AG10803 (cell line): ENCODE measurements at places on chromosomes 13 and 19.
A peak's percentile ranks its signal among the peaks of the same experiment; 100 is the strongest.

- DNase-seq: no peak
Measured at GRCh38 chr13:80894917-80895316, 554.0 kb upstream of the SPRY2 start.

GRCh38 chr13:27014406-27015359 is 156.9 kb downstream of the USP12 start:
- no peak for DNase-seq

GRCh38 chr19:7288131-7288530 is 6.1 kb downstream of the INSR start:
- no peak for DNase-seq

GRCh38 chr13:99949679-99950413 is 21.7 kb downstream of the ZIC5 start:
- no peak for DNase-seq

- no peak for DNase-seq
Measured at GRCh38 chr13:99722931-99723330, 221.7 kb downstream of the TM9SF2 start.

- DNase-seq: no peak
Measured at GRCh38 chr19:41606215-41606837, 20.5 kb downstream of the CEACAM4 start.

GRCh38 chr13:30446126-30446500 is 19.6 kb downstream of the HMGB1 start:
- no peak for DNase-seq

DNA sequence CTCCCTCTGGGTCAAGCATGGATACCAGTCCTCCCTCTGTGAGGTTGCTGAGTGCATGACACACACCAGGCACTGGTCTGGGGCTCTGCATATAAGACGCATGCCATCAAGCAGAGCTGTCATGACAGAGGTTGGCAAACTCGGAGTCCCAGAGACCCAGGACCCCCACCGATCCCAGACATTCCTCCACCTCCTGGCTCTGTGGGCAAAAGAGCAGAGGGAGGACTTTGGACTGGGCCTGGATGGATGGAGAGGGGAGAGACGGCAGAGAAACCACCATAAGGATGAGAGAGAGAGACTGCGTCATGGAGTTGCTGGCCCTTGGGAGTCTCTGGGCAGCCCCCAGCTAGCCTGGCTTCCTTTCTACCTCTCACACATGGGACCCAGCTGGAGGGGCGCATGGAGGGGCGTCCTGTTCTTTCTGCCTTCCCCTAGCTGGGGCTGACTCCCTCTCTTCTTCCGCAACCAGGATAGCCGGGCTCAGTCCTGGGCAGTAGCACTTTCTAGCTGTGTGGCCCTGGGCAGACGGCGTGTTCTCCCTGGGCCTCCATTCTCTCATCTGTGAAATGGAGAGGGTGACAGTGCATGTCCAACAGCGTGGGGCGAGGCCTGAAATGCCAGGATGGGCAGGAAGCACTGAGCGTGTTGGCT is 1.6 kb downstream of the HPN start:
- no peak for DNase-seq

DNA sequence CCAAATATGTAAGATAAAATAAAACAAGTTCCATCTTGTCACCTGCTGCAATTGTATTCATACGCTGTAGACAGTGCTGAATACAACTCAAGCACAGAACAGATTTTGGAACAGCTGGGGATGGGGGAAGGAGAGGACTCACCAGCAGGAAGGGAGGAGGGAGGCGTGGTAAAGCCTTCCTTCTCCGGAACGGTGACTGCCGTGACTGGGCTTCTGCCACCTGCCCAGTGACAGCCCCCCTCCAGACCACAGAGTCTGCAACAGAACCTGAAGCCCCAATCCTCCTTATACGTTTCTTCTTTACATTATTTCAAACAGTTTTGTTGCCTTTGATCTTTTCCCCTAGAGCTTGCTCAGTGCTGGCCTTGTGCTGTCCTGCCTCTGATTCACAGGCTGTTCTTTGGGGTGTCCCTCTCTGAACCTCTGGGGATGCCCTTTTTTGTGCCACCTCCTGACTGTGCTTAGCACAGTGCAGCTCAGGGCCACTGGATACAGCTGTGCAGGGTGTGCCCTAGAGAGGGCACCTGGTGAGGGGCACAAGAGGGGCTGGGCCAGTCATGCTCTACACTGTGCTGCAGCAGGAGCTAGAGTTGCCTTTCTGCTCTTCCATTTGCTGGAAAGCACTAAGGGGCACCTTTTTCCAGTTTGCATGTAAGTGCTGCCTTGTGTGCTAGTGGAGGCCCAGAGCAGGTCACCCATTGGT is 213.0 kb downstream of the ZIC5 start:
- no peak for DNase-seq

DNA sequence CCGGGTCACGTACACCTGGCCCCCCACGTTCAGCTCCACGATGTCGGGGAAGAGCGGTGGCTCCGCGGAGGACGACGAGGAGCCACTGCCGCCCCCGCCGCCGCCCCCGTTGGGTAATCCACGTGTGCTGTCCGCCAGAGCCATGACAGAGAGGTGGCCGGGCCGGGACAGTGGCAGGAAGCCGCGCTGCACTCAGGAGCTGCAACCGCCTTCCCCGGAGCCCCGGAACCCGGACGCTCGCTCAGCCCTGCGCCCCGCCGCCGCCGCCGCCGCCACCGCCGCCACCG is 257 bp downstream of the KCTD12 start:
- DNase-seq: no peak

DNA sequence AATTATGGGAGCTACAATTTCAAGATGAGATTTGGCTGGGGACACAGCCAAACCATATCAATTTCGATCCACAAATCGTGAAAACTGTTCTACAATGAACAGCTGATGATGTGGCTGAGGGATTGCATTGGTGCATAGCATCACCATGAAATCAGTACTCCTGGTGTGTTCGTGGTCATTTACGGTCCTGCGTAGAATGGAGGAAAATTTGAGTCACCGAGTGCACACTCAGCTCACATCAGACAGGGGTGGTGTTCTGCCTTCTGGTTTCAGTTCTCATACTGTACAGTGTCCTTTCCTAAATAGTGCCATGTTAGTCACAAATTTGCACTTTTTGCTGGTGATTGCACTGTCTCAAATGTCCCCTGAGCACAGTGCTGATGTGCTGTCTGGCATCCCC is 39.2 kb downstream of the MYH14 start:
- no peak for DNase-seq

- DNase-seq: no peak
Measured at GRCh38 chr13:32545083-32545482, 6.5 kb upstream of the N4BP2L2 start.

- DNase-seq: peak; percentile 34
Measured at GRCh38 chr19:5447700-5448311, 7.4 kb upstream of the ZNRF4 start.

- DNase-seq: no peak
Measured at GRCh38 chr19:49080392-49080791, 4.9 kb upstream of the SNRNP70 start.

DNA sequence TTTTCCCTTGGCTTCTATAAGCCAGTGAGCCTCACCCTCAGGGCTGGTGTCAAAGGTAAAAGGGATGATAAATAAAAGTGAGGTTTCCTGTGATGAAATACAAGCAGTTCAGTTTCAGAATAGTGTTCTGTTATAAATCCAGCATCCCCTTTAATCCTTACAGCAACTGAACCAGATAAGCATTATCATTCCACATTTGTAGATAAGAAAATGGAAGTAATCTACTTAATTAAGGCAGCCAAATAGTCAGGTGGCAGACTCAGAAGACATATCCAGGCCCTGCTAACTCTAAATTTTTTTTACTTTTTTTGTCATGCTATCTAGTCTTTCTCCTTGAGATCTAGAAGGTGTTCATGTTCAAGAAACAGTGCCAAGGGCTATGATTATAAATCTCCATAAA is 99.4 kb upstream of the SOX21 start:
- no peak for DNase-seq

DNA sequence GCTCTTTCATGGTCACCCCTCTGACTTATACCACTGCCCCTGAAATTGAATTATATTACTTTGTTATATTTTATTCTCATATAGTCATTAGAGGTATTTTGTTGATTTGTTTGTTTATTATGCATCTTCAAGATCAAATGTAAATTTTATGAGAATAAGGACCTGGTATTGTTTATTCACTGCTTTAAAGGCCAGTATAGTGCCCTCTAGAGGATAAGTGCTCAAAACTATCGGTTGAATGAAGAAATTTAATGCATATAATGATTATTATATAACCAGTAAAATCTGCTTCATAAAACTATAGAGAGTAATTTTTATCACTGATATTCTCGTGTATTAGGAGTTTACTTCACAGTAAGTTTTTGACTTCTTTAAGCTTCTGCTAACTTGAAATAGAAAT is 1401.9 kb downstream of the SLITRK1 start:
- no peak for DNase-seq

GRCh38 chr13:41418731-41419130 is 38.6 kb upstream of the RGCC start:
- DNase-seq: no peak

GRCh38 chr13:45156565-45157361 is 36.5 kb downstream of the GTF2F2 start:
- no peak for DNase-seq

GRCh38 chr19:18698321-18699167 is 15.1 kb downstream of the CRTC1 start:
- no peak for DNase-seq

DNA sequence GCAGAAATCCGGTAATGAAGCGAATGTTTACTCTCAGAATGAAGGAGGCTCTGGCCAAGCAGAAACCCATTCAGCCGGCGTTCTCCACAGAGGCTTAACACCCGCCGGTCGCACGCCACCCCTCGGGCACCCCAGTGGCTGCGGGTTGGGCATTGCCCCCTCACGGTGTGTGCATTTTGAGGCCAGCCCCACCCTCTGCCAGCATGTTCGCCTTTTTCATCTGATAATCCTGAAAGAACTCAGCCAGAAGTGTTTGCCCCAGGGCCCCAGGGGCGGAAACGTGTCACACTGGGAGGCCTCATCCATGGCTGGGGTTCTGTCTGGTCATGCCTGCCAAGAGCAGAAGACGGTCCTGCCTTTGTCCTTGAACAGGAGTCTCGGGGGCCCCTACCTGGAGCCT is 34.2 kb downstream of the COMP start:
- no peak for DNase-seq

GRCh38 chr19:41531438-41532311 is 44.3 kb upstream of the CEACAM21 start:
- DNase-seq: peak; percentile 63

GRCh38 chr19:58033741-58034476 is at the start of gene ZSCAN1:
TSS of gene ZSCAN1 (plus strand) at chr19:58034025. CDS start at chr19:58037837, 3,812 bp downstream.
- DNase-seq: peak; percentile 58

- DNase-seq: no peak
Measured at GRCh38 chr13:77807431-77808135, 110.1 kb downstream of the SLAIN1 start.

- peak; percentile 80 for DNase-seq
Measured at GRCh38 chr19:18519962-18520847, 1.7 kb downstream of the ELL start.

DNA sequence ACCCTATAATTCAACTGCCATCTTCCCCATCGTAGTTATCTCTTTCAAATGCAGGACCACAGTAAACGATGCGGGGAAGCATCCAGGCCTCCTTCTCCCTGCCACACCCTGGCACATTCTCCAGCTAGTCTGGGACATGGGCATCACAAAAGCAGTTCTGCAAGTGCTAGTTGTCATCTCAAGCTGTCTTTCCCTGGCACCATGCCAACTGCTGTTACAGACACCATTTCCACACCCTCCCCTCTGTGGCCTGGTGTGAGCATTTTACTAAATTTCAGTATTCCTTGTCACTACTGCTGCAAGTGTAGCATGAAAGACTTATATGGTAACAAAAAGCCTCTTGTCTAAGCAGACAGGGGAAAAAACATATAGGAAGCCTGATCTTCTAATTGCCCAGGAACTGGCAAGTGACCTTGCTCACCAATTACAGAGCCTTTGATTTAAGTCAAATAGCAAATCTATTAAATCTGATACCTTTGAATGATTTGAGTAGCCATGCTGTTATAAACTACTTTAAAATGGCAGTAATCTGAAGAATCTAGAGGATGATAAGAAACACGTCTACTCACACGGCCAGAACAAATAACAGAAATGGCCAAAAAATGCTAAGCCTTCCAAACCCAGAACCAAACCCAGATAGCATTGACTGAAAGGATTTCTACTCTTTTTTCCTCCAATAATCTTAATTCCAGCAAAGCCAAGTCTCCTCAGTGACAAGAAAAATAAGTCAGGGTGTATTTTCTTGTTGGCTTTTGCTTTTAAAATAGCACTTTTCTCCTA is 179.0 kb downstream of the NUFIP1 start:
- no peak for DNase-seq

- DNase-seq: no peak
Measured at GRCh38 chr19:39152066-39152465, 26.5 kb downstream of the PAK4 start.

- DNase-seq: no peak
Measured at GRCh38 chr13:80955501-80955900, 614.6 kb upstream of the SPRY2 start.

DNA sequence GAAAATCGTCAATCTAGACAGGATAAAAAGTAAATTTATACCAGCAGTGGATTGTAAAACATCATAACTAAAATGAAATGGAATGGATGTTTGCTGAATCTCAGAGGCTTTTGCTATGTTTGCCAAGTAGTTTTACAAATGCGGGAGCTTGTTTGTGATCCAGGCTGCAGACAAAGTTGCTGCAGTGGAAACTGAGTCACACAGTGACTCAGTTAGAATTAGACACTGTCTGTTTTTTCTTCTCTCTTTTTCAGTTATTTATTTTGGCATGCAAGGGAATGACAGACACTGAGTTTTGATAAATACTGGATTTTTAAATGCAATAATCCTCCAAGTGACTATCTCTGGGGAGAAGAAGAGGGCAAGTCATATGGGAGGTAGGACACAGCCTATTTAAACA is 4.6 kb upstream of the PNMA8A start:
- DNase-seq: no peak

GRCh38 chr19:53631949-53632407 is at the start of gene DPRX:
TSS of gene DPRX (plus strand) at chr19:53631999. CDS start at chr19:53632107, 108 bp downstream.
- DNase-seq: no peak

DNA sequence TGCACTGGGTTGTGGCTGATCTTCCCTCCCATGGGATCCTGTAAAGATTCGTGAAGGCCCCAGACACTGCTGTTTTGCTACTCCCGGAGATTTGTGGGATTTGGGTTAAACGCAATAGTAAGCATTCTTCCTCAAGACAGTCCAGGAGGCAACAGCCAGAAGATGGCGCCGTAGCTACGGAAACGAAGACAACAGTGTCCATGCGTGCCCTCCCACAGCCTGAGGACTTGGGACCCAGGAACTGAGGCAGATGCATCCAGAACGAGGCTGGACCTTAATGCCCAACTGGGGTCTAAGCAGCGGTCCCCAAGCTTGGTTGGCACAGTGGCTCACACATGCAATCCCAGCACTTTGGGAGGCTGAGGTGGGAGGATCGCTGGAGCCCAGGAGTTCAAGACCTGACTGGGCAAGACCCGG is 57.6 kb upstream of the ZNF507 start:
- peak; percentile 80 for DNase-seq

GRCh38 chr19:51417107-51417809 is at the start of gene SIGLEC10:
TSS of gene SIGLEC10 (minus strand) at chr19:51417642. CDS start at chr19:51417581, 61 bp downstream.
- no peak for DNase-seq
